ENCODE measurements at places on chromosomes 1 and 21.

DNA sequence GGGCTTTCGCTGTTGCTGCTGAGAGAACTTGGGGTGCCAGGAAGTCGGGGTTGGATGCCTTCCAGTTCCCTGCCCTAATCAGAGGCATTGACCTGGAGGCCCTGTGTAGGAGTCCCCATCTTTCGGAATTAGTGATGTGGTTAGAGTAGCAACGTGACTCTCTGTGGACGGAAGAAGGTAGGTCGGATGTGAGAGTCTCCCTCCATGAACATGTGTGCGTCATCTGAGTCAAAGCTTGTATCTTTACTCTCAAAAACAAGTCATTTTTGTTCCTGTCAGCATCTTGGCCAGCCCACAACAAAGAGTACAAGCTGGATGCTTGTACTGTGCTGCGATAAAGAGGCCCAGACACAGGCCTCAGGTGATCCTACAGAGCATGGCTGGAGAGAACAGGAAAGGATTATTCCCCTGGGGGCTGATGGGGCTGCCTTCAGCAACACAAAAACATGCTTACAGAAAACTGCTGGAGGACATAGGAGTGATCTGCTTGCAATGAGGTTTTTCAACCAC, 31.0 kb upstream of the IL10 start:
- DNase-seq: peak; percentile 50

DNA sequence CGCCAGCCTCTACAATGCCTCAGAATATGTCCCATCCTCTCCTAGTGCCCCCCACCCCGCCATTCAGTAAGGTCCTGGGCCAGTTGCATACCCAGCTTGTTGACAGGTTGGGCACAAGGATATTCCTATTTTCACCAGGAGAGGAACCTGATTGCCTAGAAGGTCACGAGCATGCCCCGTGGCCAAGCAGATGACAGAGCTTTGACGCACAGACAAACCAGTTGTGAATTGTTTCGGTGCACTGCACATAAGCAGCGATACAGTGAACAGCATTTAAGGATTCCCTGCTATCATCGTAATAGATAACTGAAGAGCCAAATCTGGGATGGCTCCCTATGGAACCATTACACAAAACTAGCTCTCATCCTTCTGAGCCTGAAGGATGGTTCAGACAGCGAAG, 3.4 kb downstream of the LELP1 start:
- no peak for DNase-seq

DNA sequence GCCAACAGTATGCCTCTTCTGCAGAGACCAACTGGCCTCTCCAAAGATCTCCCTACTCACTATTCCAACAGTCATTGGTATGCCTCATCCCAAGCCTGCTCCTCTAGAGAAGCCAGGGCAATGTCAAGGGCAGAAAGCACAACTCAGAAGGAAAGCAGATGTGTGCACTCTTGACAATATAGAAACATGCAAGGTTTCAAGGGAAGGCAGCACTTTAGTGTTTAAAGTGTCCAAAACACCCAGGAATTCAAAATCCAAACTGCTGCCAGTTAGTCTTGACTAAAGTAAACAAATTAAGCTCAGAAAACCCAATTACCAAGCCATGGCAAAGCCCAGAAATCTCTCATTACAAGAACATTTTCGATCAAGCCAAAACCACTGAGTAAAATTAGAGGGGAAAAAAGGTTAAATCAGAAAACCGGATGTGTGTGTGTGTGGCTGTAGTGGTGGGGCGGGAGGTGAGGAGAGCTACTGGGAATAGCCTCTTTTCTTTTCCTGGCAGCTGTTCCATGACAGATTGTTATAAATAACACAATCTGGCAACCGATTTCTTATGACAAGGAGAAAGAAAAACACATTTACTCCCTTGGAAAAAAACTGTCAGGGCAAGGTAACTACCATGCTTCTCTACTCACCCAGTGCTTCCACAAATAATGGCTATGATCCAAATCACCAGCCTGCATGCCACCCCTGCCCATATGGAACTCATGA, 39.2 kb downstream of the EIF2B3 start:
- DNase-seq: no peak

GRCh38 chr1:230288641-230289349, 137.3 kb downstream of the PGBD5 start:
- DNase-seq: no peak

DNA sequence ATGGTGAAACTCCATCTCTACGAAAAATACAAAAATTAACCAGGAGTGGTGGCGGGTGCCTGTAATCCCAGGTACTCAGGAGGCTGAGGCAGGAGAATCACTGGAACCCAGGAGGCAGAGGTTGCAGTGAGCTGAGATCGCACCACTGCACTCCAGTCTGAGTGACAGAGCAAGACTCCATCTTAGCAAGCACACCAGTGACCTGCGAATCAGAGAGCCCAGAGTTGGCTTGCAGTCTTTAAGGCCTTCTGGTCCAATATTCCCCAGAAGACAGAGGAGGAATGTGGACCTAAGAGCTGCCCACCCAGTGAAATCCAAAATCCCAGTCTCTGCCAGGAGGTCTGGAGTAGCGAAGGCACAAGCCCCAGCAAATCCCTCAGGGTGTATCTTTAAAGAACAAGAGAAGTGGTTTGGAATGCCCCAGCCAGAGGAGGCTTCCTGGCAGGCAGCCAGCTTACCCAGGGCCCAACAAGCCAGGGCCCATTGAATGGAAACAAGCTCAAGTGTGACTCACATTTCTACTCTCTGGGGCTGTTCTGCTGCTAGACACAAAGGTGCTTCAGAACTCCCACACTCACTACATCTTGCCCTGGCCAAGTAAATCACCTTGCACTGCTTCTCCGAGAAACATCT, 23.9 kb downstream of the GPR161 start:
- DNase-seq: peak; percentile 19

DNA sequence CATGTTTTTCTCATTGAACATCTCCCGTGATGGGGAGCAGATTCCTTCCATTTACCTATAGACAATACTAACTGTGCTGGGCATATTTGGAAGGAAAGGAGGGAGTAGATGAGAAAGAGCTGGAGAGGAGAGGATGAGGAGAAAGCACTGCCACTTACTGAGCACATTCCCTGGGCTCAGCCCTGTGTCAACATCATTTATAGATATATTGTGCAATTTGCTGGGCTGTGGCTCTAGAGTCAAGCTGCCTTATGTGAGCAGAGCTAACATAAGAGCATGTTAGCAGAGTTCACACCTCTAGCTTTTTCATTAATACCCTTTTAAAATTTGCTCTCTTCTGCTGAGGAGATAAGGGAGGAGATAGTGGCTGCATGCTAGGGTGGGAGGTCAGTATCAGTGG, 22.3 kb upstream of the CD53 start:
- DNase-seq: no peak

DNA sequence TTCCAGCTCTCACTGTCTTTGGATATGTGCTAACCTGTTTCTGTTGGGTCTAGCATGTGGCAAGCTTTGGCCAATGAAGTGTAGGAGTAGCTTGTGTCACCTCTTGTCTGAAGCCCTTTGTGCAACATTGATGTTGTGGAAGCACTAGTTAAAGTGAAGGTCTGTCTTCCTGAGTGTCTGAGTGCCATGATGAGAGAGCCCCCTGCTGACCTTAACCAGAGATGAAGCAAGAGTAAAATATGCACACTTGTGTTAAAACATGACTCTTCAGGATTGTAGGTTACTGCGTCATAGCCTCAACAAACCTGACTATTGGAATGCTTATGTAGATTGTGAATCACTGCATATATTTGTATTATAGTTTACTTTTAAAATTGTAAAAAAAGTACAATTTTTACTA, 103.7 kb downstream of the NCAM2 start:
- DNase-seq: no peak

DNA sequence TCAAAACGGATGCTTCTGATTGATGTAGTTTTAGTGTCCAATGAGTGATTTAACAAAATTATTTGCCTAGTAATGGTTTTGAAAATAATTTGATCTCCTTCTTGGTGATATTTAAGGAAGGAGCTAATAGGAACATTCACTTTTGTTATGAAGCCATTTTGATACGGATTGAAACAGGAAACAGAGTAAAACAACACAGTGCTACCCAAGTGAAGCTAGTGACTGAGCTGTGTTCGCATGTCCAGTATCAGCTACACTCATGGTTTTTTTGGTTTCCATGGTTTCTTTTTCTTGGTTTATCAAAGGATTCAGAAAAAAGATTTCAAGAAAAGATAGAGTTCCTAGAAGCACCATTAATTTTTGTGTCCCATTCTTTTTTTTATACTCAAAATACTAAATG, 40.1 kb upstream of the PLEKHO1 start:
- DNase-seq: no peak

- DNase-seq: no peak
Measured at GRCh38 chr21:39976800-39977199, 109.6 kb downstream of the PCP4 start.

GRCh38 chr1:44939061-44939460, 47.3 kb downstream of the EIF2B3 start:
- no peak for DNase-seq

GRCh38 chr1:185360714-185361113, 43.7 kb upstream of the IVNS1ABP start:
- DNase-seq: no peak

Data from activated CD4-positive, CD25-positive, alpha-beta regulatory T cell (primary cell).